ENCODE measurements at places on chromosomes 6 and 20.

GRCh38 chr6:116434056-116434725, 27.0 kb upstream of the CALHM6 start:
- no peak for DNase-seq

GRCh38 chr6:122780114-122780513, 598 bp downstream of the FABP7 start:
- DNase-seq, result no peak

GRCh38 chr6:20680697-20681165, 146.5 kb downstream of the CDKAL1 start:
- no peak for DNase-seq

DNA sequence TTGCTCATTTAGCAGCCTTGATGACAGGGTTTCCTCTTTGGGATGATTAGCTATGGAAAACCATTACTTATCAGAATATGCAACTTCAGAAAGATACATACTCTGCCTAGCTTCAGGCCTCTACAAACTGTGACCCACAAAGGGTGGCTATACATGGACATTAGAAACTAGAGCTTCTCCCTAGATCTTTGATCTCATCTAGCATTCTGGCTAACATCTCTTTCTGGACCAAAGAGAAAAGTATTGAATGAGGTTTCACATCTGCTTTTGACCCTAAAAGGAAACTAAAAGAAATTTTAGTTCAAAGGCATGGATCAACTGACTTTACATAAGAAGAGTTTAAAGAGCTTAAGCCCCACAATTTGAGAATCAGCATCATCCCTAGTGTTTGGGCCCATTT, 12.4 kb upstream of the HMGN3 start:
- no peak for DNase-seq

DNA sequence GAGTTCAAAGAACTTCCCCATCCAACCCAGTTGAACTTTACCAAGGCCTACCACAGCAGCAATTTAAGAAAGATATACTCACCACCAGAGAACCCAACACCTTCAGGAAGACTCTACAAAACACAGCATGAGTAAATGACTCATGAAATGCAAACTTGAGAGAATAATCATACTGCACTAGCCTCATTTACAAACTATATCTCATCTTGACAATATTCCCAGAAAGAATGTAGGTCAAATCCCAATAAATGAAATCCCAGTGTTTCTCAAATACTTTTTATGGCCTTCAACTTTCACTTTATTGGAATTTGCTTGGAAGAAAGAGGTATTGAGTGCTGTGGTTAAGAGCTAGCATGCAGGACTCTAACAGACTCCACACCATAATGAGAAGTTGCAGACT, 60.0 kb downstream of the FYN start:
- DNase-seq, result no peak

DNA sequence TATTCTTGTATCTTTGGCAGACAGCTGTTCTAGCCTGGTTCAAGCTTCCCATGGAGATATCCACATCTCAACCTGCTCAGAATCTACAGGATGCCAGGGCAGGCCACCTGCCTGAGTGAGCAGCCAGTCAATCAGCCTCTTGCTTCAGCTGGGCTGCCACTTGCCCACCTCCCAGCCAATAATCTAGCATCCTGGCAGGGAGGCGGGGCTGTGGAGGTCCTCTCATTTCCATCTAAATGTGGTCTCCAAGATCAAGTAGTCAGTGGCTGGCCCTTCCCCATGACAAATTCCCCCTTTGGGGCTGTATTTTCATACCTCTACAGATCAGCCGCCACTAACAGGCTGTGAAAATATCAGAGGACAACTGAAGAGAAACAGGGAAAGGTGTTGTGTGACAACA, 33.0 kb upstream of the SPDEF start:
- no peak for DNase-seq

DNA sequence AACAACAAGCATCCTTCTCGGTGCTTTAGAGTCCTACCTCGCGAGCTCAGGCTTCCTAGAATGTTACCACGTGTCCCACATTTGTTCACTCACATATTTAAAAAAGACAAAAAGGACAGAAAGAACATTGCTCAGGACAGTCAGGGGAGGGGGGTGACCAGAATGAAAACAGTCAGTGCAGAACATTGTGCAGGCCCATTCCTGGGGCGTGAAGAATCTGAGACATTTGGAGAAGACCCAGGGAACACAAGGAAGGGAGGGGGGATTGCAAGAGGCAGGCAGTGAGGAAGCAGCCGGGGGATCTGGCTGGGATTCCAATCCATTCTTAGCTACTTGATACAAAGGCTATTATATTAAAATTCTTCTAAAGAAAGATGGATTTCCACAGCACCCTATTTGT, 270.4 kb upstream of the CITED2 start:
- DNase-seq, result no peak

GRCh38 chr6:29816030-29816429, 11.6 kb upstream of the HLA-G start:
- no peak for DNase-seq

GRCh38 chr6:45036103-45036502, 292.0 kb upstream of the RUNX2 start:
- DNase-seq, result no peak

- no peak for DNase-seq
Observed at GRCh38 chr6:47008397-47008763, 33.8 kb downstream of the ADGRF1 start.

- DNase-seq, result no peak
Observed at GRCh38 chr6:155676346-155676745, 220.7 kb upstream of the NOX3 start.

DNA sequence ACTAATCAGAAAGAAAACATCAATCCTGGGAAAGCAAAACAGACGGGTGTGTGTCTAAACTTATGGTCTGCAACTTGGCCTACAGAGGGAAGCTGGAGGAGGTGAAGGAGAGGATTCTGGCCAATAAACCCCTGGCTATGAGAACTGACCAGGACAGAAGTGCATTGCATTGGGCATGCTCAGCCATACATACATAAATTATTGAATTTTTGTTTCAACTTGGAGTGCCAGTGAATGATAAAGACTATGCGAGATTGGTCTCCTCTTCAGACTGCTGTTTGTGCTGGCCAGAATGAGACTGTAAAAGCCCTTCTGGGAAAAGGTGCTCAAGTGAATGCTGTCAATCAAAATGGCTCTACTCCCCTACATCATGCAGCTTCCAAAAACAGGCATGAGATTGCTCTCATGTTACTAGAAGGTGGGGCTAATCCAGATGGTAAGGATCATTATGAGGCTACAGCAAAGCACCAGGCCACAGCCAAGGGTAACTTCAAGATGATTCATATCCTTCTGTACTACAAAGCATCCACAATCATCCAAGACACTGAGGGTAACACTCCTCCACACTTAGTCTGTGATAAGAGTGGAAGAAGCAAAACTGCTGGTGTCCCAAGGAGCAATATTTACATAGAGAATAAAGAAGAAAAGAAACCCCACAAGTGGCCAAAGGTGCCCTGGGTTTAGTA, 17.4 kb downstream of the ADNP start:
- no peak for DNase-seq

DNA sequence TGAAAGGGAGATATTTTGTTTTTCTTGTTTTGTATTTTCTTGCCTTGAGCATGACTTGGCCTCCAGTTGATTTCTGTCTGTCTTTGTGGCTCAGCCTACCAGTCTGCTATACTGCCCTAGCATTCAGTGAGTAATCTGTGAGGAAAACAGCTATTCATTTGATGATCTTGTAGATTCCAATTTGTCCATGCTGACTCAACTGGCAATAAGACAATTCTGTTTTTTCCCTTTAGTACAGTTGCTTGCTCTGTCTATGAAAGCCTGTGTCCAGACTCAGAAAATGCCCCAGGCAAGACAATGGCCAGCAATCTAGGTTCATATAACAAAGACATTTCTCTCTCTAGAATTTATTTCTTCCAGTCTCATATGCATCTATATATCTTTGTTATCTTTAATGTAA, 10.9 kb upstream of the SOX4 start:
- DNase-seq, result no peak

- no peak for DNase-seq
Observed at GRCh38 chr6:122651031-122651430, 40.8 kb downstream of the PKIB start.

- DNase-seq, result no peak
Observed at GRCh38 chr6:134537146-134537555, 219.2 kb upstream of the SGK1 start.

GRCh38 chr20:47578543-47578942, 76.9 kb downstream of the NCOA3 start:
- DNase-seq, result no peak

GRCh38 chr6:62400521-62401259, 114.7 kb upstream of the KHDRBS2 start:
- DNase-seq, result no peak

- DNase-seq, result no peak
Observed at GRCh38 chr6:35160642-35161041, 19.5 kb upstream of the TCP11 start.

DNA sequence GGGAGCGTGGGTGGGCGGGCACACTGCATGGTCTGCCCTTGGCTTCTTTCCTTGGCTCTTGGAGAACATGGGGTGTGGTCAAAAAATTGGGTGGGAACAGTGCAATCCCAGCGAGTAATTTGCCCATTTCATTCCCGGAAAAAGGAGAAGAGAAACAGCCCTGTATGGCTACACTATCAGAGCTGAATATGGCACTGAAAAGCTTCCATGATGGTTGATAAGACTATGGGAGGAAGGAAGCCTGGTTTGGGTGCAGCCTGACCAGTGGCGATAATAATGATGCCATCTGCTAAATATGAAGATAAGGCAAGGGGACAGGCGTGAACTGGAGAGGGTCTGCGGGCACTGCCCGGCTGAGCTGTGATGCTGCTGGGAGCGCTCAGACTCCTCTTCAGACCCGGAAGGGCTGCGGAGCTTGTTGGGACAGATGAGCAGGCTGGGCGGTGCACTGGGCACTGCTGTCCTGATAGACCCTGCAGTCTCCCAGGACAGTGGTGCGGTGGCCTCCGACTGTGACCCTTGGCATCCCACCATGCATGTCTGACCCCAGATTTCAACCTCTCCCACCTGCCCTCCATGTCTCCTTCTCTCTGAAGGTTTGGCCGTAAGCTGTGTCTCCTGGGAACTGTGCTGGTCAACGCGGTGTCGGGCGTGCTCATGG, 10.2 kb downstream of the SLC22A1 start:
- no peak for DNase-seq

- DNase-seq, result no peak
Observed at GRCh38 chr20:39745380-39745779, 783.2 kb downstream of the DHX35 start.

GRCh38 chr6:74997646-74998045, 208.2 kb downstream of the COL12A1 start:
- DNase-seq, result no peak

- DNase-seq, result no peak
Observed at GRCh38 chr6:35386989-35387388, 44.6 kb downstream of the PPARD start.

GRCh38 chr20:48822879-48823385, 4.9 kb downstream of the PREX1 start:
- DNase-seq, result no peak

GRCh38 chr6:155351273-155352129, 37.2 kb upstream of the TFB1M start:
- no peak for DNase-seq

DNA sequence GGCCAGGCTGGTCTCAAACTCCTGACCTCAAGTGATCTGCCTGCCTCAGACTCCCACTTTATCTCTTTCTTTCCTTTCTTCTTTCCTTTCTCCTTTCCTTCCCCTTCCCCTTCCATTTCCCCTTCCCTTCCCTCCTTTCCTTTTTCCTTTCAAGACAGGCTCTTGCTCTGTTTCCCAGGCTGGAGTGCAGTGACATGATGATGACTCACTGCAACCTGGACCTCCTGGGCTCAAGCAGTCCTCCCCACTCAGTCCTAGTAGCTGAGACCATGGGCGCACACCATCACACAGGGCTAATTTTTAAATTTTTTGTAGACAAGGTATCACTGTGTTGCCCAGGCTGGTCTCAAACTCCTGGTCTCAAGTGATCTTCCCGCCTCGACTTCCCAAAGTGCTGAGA, 377.6 kb upstream of the ZFP64 start:
- DNase-seq, result no peak

- no peak for DNase-seq
Observed at GRCh38 chr20:17844549-17845298, 123.9 kb downstream of the SNX5 start.

GRCh38 chr6:1901556-1901955, 291.8 kb downstream of the FOXC1 start:
- no peak for DNase-seq

- no peak for DNase-seq
Observed at GRCh38 chr20:60494476-60494875, 536.3 kb downstream of the CDH26 start.

GRCh38 chr20:18727032-18727508, 86.5 kb upstream of the SCP2D1 start:
- DNase-seq, result no peak
